ENCODE measurements at places on chromosomes 5 and 9.

DNA sequence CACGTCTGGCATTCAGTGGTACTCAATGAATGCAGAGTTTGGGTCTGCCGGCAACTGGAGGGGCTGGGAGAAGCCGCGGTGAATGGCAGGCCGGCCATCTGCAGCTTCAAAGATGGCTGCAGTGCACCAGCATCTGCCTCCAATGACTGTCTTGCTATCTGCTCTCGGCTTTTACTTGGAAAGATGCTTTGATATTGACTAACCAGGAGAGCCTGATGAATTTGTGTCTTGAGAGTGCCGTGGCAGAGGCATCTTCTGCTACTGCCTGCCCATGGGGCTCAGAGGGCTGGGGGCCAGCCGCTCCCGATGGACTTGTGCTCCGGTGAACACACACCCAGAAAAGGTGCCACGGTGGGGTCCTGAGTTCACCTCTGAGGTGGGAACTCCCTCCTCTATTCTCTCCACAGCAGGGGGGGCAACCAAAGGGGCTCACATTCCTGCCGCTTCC is 164.5 kb downstream of the COL23A1 start:
- no peak for DNase-seq

GRCh38 chr9:4792572-4793458 is at the start of gene RCL1:
Gene RCL1 (plus strand): TSS chr9:4792944. CDS start chr9:4793092, 148 bp downstream.
- peak; percentile 100 for DNase-seq

DNA sequence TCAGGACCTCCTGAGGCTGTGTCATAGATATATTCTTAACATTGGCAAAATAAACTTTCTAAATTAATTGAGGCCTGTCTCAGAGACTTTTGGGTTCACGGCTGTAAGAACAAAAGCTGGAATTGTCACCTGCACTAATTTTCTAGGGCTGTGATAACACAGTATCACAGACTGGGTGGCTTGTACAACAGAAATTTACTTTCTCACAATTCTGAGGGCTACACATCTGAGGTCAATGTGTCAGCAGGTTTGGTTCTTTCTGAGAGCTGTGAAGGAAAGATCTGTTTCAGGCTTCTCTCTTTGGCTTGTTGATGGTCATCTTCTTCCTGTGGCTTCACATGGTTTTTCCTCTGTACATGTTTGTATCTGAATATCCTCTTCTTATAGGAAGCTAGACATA is 29.2 kb upstream of the NFIL3 start:
- no peak for DNase-seq

GRCh38 chr5:143220748-143221251 is 182.7 kb downstream of the NR3C1 start:
- DNase-seq, result no peak

DNA sequence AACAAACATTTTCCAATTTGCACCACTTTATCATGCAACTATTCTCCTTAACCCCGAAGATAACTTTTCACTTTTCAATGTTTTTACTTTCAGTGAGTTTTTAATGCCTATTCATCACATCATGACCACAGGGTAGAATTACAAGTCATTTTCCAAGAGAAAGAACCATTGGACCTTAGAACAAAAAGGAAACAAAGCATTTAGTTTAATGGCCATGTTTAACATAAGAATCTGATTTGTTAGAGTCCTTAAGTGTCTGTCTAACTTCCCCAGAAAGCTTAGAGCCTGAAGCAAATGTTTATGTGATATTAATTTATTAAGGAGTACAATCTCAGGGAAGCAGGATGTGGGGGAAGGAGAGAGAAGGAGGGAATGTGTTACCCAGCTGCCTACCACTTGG is 325.8 kb upstream of the RIOK2 start:
- DNase-seq, result no peak
